Activated naive CD8-positive, alpha-beta T cell treated with anti-CD3 and anti-CD28 coated beads, Interleukin-2, amount 10 ng/mL, durations not matched to agents 7 days and 5 days (primary cell): ENCODE measurements at places on chromosomes 5 and 9. TPM values are rescaled to one million over a fixed set of nuclear protein-coding genes. Genes with fewer than 3 reads are reported as not detected.
A peak's percentile ranks its signal among the peaks of the same experiment; 100 is the strongest.

DNA sequence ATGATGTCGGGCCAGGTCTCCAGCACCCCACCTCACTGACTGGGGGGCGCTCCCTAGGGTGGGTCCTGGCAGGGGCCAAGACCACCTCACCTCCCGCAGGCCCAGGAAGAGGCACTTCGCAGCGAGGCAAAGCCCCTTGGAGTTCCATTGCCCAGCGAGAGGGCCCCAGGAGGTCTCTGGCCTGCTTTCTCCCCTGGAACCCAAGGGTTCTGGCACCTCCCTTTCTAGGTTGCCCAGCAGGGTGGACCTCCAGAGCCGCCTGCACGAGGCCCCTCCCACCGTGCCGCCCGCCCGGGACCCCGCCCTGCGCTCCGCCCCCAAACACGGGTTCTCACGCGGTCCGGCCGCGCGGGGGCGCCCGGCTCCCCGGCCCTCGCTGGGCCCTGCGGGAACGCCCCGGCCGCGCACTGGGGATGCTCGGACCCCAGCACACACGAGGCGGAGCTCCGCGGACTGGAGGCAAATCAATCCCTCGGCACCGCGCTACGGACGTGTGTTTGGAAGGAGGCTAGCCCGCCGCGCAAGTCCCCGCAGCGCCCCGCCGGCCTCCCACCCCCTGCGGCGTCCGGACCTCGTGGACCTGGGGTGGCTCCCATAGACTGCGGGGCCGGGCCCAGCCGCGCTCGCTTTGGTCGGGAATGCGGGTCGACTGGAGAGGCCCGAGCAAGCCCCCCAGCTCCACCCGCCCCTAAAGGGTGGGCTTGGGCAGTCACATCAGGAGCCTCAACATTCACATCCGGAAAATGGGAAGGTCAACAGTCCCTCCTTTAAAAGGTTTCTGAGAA lies 99.5 kb upstream of the LMX1B start:
- H3K27ac ChIP-seq: no peak overlapping the region
- H3K4me3 ChIP-seq: peak overlapping the region; percentile 10
- peak; percentile 86 for DNase-seq
- H3K4me1 ChIP-seq: peaks cover 15% of the 10 kb centered on the region

- no peak for DNase-seq
- H3K27me3 ChIP-seq: no peaks in the 10 kb centered on the region
- H3K4me3 ChIP-seq: no peak overlapping the region
- H3K36me3 ChIP-seq: peaks cover 2% of the 10 kb centered on the region
These were observed 40.9 kb downstream of the CPEB4 start for GRCh38 chr5:173928871-173929574.

- no peak overlapping the region for H3K4me3 ChIP-seq
- no peak overlapping the region for H3K27ac ChIP-seq
- DNase-seq: no peak
- peaks cover 2% of the 10 kb centered on the region for H3K36me3 ChIP-seq
- H3K27me3 ChIP-seq: no peaks in the 10 kb centered on the region
These were observed 91.5 kb downstream of the ANKRD33B start for GRCh38 chr5:10655161-10655971.

- peaks cover 6% of the 10 kb centered on the region for H3K27me3 ChIP-seq
- H3K4me3 ChIP-seq: peak overlapping the region; percentile 19
- peaks cover 19% of the 10 kb centered on the region for H3K4me1 ChIP-seq
- H3K36me3 ChIP-seq: no peaks in the 10 kb centered on the region
These were observed 90.6 kb downstream of the RALGPS1 start for GRCh38 chr9:127004946-127005769.

DNA sequence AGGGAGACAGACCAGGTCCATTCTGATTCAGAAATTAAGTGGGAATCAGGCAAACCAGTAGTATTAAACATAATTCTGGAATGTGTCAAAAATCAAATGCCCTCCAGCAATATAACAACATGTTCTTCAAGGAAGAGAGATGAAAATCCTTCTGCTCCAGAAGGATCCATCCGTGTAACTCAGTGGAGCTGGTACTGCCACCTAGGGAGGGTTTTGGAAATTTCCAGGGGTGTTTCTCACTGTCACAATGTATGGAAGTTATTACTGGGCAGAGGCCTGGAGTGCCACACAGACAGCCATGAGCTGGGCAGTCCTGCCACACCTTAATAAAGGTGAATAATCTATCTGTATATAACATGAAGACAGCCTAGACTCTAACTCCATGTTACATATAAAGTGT lies 87.5 kb downstream of the TTLL11 start:
- H3K27me3 ChIP-seq: no peaks in the 10 kb centered on the region
- H3K36me3 ChIP-seq: no peaks in the 10 kb centered on the region
- no peak overlapping the region for H3K27ac ChIP-seq
- H3K4me1 ChIP-seq: no peaks in the 10 kb centered on the region
- no peak for DNase-seq
- H3K4me3 ChIP-seq: no peak overlapping the region

DNA sequence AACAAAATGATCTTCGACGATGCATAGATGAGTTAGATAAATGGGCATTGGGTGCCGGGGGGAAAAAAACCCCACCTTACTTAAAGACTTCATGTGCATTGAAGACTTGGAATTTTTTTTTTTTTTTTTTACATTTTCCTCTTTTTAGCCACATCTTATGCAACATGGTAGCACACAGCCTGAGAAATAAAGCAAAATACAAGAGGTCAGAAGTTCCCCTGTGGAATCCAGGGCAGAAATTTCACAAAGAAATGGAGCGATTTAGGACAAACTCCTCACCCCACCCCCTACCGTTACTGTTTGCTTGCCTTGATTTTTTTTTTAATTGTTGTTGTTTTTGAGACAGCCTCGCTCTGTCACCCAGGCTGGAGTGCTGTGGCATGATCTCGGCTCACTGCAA lies 153.2 kb downstream of the GOLPH3 start:
- H3K27me3 ChIP-seq: no peaks in the 10 kb centered on the region
- peak overlapping the region; percentile 78 for H3K4me3 ChIP-seq
- H3K27ac ChIP-seq: peak overlapping the region; percentile 95
- DNase-seq: no peak
- peaks cover 24% of the 10 kb centered on the region for H3K4me1 ChIP-seq

DNA sequence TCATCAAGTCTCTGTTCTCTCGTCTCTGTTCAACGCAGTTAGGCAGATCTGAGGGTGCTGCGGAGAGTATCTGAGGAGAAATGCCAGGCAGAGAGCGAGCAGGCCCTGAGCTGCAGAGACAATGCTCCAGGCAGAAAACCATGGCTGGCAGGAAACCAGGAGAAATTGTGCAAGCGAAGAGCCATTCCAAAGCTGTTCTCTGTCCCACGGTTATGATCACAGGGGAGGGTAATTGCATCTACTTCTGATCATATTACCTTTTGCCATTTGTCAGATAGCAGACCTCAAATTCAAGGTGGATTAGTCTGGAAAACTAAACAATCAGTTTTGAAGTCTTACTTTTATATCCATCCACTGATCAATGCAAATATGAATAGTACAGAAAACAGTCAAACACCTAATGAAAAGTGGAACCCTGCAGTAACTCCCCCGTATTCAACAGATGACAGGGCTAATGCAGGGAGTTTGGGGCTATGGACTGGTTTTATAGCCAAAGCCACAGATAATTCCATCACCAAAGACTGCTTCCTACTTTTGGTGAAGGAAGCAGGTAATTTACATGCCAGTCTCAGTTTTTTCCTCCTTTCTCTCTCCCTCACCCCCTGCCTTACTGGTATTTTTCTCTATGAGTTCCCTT lies 228.0 kb downstream of the DCP2 start:
- H3K36me3 ChIP-seq: no peaks in the 10 kb centered on the region
- H3K27me3 ChIP-seq: peaks cover 2% of the 10 kb centered on the region
- H3K27ac ChIP-seq: no peak overlapping the region
- no peak for DNase-seq
- no peak overlapping the region for H3K4me3 ChIP-seq
- H3K4me1 ChIP-seq: no peaks in the 10 kb centered on the region

DNA sequence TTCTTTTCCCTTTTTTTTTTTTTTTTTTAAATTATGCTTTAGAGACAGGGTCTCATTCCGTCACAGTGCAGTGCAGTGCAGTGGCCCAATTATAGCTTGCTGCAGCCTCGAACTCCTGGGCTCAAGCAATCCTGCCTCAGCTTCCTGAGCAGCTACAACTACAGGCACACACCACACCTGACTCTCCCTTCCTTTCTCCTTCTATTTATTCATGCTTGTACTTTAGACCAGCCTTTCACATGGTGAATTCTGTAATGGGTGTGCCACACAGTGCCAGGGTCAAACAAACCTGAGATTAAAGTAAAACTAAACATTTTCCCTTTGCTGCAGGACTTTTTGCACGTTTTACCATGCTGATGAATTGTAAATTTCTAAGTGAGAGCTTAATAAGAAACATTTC lies 8.0 kb downstream of the SH3RF2 start:
- peaks cover 28% of the 10 kb centered on the region for H3K27me3 ChIP-seq
- peaks cover 15% of the 10 kb centered on the region for H3K4me1 ChIP-seq
- no peaks in the 10 kb centered on the region for H3K36me3 ChIP-seq
- DNase-seq: no peak
- no peak overlapping the region for H3K4me3 ChIP-seq

DNA sequence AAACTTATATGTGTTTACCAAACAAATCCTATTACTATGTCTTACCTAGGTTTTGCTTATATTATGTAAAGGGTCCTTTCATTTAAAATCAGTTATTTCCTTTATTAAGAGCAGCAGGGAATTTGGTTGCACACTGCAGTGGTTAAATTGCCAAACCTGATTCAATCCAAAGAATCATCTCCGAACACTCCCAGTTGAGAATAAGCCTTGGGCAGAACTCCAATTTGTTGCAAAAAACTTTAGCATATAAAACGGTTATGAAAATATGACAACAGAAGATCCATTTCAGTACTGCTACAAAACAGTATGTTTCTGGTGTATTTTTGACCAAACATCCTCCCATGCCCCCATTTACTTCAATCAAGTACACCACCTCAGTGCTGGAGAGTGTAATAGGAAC lies 587.0 kb upstream of the GRAMD2B start:
- DNase-seq: no peak
- H3K36me3 ChIP-seq: no peaks in the 10 kb centered on the region
- no peaks in the 10 kb centered on the region for H3K27me3 ChIP-seq
- H3K4me3 ChIP-seq: no peak overlapping the region
- H3K27ac ChIP-seq: no peak overlapping the region

DNA sequence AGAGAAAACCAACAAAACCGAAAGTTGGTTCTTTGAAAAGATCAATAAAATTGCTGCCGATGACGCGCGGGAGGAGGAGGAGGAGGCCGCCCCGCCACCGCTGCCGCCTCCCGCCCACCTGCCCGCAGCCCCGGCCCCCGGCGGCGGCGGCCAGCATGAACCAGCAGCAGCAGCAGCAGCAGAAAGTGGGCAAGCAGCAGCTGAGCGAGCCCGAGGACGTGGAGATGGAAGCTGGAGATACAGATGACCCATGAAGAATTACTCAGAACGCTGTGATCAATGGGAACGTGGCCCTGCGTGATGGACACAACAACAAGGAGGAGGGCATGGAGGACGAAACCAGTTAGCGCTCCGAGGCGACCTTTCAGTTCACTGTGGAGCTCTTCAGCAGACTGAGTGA lies 53.9 kb upstream of the EFNA5 start:
- H3K4me3 ChIP-seq: no peak overlapping the region
- no peaks in the 10 kb centered on the region for H3K27me3 ChIP-seq
- no peaks in the 10 kb centered on the region for H3K4me1 ChIP-seq
- DNase-seq: no peak

DNA sequence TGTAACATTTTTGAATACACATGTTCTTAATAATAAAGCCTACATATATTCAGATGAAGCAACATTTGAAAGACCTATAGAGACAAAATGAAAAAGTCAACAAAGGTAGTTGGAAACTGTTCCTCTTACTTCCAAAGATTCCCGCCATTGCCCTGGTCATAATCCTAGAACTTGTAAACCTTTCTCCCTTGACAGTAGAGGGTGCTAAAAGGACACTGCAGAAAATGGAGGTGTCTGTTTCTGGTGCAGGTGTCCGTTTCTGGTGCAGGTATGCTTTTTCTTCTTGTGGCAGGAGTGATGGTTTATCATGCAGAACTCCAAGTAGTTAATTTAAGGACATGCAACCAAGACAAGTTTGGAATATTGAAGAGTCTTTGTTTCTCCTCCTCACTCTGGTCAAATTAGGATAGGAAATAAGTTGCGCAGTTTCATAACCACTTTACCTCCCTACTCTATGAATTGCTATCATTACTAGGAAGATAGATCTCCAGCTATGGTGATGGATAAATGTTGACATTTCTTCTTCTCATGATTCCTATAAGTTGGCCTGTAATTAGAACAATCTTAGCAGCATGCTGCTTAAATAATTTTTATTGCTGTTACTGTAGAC lies 56.0 kb upstream of the FAM174A start:
- no peaks in the 10 kb centered on the region for H3K36me3 ChIP-seq
- H3K4me3 ChIP-seq: no peak overlapping the region
- no peak overlapping the region for H3K27ac ChIP-seq
- no peaks in the 10 kb centered on the region for H3K4me1 ChIP-seq
- DNase-seq: no peak

GRCh38 chr5:123171259-123171658 lies 82.2 kb downstream of the PRDM6 start:
- H3K36me3 ChIP-seq: no peaks in the 10 kb centered on the region
- DNase-seq: no peak
- H3K4me1 ChIP-seq: no peaks in the 10 kb centered on the region
- peaks cover 10% of the 10 kb centered on the region for H3K27me3 ChIP-seq

GRCh38 chr5:140827704-140828361 lies at the start of gene PCDHA6:
Gene PCDHA6, plus strand, starts transcription at chr5:140827960. Its CDS starts 132 bp downstream, at chr5:140828092.
- H3K27ac ChIP-seq: no peak within 1 kb of the TSS
- H3K27me3 ChIP-seq: peaks cover 6% of the 10 kb centered on the region
- H3K4me1 ChIP-seq: no peaks in the 10 kb centered on the region
- no peaks in the 10 kb centered on the region for H3K36me3 ChIP-seq
- no peak for DNase-seq

GRCh38 chr9:134607971-134608370 lies 33.6 kb upstream of the COL5A1 start:
- no peaks in the 10 kb centered on the region for H3K4me1 ChIP-seq
- H3K4me3 ChIP-seq: no peak overlapping the region
- no peaks in the 10 kb centered on the region for H3K36me3 ChIP-seq
- H3K27ac ChIP-seq: no peak overlapping the region
- DNase-seq: no peak

DNA sequence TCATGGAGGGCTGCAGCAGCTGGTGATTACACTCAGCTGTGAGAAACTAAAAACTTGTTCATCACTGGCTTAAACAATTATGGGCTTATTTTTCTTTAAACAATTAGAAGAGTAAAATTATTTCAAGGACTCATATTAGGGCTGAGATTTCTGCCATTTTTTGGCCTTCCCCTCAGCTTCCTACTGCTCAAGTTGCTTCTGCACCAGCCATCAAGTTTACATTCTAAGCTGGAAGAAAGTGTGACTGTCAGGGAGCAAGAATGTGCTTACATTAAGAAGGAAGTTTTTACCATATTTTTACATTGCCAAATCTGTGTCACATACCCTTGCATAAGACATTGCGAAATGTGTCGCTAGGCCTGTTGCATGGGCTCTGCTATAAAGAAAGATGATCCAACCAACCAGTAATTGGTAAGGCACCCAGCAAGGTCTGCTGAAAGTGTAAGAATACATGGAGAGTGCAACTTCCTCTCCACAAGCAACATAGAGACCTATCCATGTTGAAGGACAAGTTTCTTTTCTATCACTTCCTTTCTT lies 260.3 kb upstream of the CDH10 start:
- H3K4me3 ChIP-seq: no peak overlapping the region
- no peak for DNase-seq
- H3K27me3 ChIP-seq: no peaks in the 10 kb centered on the region
- H3K36me3 ChIP-seq: no peaks in the 10 kb centered on the region
- no peak overlapping the region for H3K27ac ChIP-seq

- H3K4me1 ChIP-seq: peaks cover 11% of the 10 kb centered on the region
- no peak for DNase-seq
- H3K4me3 ChIP-seq: no peak overlapping the region
- no peak overlapping the region for H3K27ac ChIP-seq
These were observed 186.7 kb downstream of the C9orf50 start for GRCh38 chr9:129434187-129434586.

PPP3R2 gene
- not detected for total RNA-seq

ROR2 gene
- total RNA-seq: 0.08 TPM

SEMA4D gene
- total RNA-seq: 370 TPM

PRSS3 gene
- total RNA-seq: not detected

CCL27 gene
- total RNA-seq: not detected
